ENCODE measurements at places on chromosomes 5 and 9. TPM values are rescaled to one million over a fixed set of nuclear protein-coding genes. Genes with fewer than 3 reads are reported as not detected.

Gene RORB
- total RNA-seq: 0.05 TPM

Gene CCDC107
- 20.6 TPM for total RNA-seq

Gene N4BP3
- total RNA-seq: 1.8 TPM

Gene CATSPER3
- total RNA-seq: 0.81 TPM

Gene C5
- total RNA-seq: 1.2 TPM

Gene FREM1
- total RNA-seq: not detected

Gene PPP1R26
- 1.2 TPM for total RNA-seq

Gene KIF4B
- 0.05 TPM for total RNA-seq

Gene ADAMTS2
- not detected for total RNA-seq

Gene MED27
- 41.0 TPM for total RNA-seq

Gene FAXDC2
- not detected for total RNA-seq
